ENCODE measurements at places on chromosomes 16 and 17. TPM values are rescaled to one million over a fixed set of nuclear protein-coding genes. Genes with fewer than 3 reads are reported as not detected.

CD300H gene
- total RNA-seq, result not detected

CCDC92B gene
- total RNA-seq, result 0.25 TPM

HLF gene
- total RNA-seq, result 14.7 TPM

FBXL19 gene
- total RNA-seq, result 21.4 TPM

C17orf67 gene
- 2.7 TPM for total RNA-seq

SOST gene
- total RNA-seq, result not detected

ANKRD40CL gene
- not detected for total RNA-seq

DNA sequence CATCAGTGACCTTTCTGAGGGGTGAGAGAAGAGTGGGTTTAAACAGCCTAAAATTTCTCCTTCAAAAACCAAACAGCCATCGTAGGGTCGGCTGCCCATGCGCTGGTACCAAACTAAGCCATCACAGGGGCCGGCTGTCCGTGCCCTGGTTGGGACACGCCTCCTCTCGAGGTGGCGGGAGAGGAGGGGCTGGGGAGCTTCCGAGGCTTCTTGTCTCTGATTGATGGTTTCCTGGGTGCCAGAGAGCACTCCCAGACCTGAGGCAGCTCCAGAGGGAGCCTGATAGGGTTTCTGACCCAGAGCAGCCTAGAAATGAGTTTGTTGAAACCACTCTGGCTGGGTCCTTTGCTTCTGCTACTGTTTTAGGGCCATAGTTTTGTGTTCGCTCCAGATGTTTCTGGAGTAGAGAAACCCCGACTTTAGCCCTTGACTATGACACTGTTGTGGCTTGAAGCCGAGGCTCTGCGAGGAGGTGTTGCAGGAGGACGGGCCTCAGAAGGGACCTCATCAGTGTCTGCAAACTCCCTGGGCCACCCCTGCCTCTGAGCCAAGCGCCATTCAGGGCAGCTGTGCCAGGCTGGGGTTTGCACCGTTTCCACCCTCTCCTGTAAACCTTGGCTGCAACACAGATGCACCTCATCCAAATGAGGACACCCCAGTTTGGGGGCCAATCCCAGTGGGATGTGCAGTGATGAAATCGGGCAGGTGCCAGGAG, 6.2 kb downstream of the ZNF276 start:
- no peak overlapping the region for H3K4me3 ChIP-seq
- peaks cover 68% of the 10 kb centered on the region for H3K36me3 ChIP-seq
- no peaks in the 10 kb centered on the region for H3K27me3 ChIP-seq
- H3K27ac ChIP-seq, result no peak overlapping the region
- H3K4me1 ChIP-seq, result peaks cover 20% of the 10 kb centered on the region

DNA sequence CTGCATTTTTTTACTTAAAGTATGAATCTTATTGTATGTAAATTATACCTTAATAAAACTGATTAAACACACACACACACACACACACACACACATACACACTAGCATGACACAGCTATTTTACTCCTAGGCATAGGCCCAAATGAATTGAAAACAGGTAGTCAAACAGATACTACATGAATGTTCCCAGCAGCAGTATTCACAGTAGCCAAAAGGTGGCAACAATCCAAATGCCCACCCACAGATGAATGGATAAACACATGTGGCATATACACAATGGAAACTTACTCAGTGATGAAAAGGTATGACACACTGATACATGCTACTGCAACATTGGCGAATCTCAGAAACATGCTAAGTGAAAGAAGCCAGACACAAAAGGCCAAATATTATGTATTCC, 223.5 kb downstream of the CYB561 start:
- no peaks in the 10 kb centered on the region for H3K36me3 ChIP-seq
- H3K4me1 ChIP-seq, result no peaks in the 10 kb centered on the region
- DNase-seq, result no peak
- no peak overlapping the region for H3K4me3 ChIP-seq

DNA sequence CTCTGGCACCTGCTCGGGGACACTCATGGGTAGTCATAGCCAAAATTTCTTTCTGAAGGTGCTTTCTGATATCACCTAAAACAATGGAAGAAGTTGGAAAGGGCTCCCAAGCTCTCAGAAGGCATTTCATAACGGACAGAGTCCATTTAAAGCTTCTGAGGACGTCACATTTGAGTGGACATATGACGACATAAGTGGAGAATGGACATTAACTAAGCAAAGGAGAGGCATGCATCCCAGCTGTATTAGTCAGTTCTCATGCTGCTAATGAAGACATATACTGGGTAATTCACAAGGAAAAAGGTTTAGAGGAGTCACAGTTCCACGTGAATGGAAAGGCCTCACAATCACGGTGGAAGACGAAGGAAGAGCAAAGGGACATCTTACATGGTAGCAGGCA, 260.2 kb upstream of the DYNLRB2 start:
- H3K27me3 ChIP-seq, result no peaks in the 10 kb centered on the region
- no peak overlapping the region for H3K27ac ChIP-seq
- no peaks in the 10 kb centered on the region for H3K4me1 ChIP-seq

DNA sequence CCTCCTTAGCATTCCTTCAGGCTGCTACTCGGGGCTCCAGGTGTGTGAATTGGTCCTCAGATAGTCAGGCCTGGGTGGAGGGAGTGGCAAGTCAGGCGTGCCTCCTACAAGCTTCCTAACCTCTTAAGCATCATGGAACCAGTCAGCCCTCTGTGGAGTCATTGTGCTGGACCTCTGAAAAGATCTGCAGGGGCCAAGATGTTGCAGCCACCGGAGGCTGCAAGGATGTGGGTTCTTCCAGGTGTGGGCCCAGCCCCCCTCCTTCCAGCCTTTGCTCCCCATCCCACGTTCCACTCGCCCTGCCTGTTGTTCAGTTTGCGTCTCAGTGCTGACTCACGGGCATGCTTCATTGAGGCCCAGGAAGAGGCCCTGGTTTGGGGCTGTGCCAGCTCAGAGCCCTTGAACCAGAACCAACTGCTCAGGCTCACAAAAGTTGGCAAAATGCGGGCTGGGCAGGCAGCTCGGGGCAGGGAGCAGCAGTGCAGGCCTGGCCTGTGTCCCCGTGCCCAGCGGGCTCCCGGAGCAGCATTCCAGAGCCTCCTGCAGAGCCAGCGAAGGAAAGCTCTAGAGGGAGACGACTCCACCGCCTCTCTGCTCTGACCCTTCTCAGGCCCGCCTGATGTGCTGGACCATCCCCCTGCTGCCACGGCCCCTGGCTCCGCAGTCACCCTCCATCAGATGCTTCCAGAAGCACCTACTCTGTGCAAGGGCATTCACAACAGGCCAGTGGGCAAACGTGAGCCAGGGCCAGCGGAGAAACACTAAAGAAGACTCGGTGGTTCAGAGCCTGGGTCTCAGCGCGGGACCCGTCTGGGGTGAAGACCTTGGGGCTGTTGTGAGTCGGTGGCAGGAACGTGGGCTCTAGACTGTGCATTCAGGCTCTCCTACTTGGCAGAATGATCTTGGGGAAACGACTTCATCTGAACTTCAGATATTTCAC, 7.5 kb downstream of the LDHD start:
- no peaks in the 10 kb centered on the region for H3K36me3 ChIP-seq
- DNase-seq, result peak; percentile 92
- peaks cover 74% of the 10 kb centered on the region for H3K4me1 ChIP-seq
- H3K4me3 ChIP-seq, result no peak overlapping the region
- no peaks in the 10 kb centered on the region for H3K27me3 ChIP-seq

- no peak for DNase-seq
- no peaks in the 10 kb centered on the region for H3K4me1 ChIP-seq
- H3K36me3 ChIP-seq, result no peaks in the 10 kb centered on the region
- H3K27ac ChIP-seq, result no peak overlapping the region
- no peak overlapping the region for H3K4me3 ChIP-seq
Observed at GRCh38 chr17:79179334-79179733, 104.7 kb downstream of the ENGASE start.

DNA sequence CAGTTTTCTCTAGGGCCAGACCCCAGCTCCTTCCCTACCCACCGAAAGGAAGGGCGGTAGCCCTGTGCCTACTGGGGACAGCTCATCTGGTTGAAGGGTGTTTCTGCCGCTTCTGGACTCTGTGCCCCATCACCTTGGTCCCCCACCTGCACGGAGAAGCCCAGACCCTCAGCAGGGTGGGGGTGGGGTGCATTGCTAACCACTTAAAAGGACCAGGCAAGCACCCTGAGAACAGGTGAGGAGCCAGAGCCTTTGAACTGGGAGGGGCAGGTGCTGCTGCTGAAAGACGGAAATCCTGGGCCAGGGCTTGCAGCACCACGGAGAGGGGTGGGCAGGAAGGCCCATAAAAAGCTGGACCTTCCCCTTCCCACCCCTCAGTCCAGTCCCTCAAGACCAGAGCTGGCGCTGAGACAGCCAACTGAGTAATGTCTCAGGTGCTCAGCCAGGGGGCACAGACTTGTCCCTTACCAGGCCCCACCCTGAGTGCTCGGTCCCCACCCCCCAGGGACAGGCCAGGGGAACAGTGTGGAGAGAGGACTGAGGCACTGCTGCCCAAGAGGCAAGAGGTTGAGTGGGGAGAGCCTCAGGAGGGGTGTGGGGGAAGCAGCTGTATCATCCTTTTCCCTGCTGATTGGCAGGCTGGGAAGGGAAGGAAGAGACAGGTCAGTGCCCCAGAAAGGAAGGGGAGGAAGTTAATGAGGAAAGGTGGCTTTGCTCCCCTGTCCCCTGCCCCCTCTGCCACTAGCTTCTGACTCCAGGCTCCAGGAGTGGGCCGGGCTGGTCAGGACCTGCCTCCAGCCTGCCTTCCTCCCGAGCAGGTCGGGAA, 10.9 kb upstream of the SP2 start:
- no peaks in the 10 kb centered on the region for H3K36me3 ChIP-seq
- no peak overlapping the region for H3K27ac ChIP-seq
- no peak overlapping the region for H3K4me3 ChIP-seq
- H3K4me1 ChIP-seq, result peaks cover 34% of the 10 kb centered on the region

DNA sequence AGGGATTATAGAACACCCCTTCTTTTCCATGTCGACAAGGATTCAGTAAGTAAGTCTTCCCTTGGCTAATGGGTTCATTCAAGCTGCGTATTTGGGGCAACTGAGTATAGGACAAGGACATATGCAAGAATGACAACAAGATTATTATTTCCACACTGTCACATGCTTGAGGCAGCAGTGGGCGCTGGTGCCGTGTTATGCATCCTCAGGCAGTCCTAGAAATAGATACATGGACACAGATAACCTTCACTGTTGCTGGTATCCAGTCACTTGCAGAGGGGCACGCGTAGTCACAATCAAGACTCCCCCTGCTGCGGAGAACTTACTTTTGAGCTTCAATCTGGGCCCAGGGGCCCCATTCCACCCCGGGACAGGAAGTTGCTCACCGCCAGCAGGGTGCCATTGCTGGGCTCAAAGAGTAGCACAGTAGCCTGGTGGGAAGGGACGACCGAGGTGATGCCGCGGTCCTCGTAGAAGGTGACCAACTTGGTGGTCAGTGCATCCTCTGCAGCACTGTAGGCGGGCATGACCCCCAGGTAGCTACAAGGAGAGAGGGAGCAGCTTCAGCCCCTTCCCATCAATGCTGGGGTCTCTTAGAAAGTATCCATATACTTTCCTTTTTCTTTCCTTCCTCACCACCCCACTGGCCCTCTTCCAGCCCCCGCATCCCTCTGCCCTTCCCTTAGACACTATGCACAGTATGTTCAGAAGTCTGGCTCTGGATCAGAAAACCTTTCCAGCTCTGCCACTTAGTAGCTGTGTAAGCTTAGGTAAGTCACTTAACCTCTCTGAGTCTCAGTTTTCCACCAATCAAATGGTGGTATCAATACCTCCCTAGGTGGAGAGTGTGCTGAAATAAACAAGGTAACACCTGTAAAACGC, 804 bp downstream of the CRYM start:
- H3K4me1 ChIP-seq, result peaks cover 12% of the 10 kb centered on the region
- H3K4me3 ChIP-seq, result peak overlapping the region; percentile 44
- DNase-seq, result no peak
- H3K36me3 ChIP-seq, result no peaks in the 10 kb centered on the region
- peak overlapping the region; percentile 43 for H3K27ac ChIP-seq

DNA sequence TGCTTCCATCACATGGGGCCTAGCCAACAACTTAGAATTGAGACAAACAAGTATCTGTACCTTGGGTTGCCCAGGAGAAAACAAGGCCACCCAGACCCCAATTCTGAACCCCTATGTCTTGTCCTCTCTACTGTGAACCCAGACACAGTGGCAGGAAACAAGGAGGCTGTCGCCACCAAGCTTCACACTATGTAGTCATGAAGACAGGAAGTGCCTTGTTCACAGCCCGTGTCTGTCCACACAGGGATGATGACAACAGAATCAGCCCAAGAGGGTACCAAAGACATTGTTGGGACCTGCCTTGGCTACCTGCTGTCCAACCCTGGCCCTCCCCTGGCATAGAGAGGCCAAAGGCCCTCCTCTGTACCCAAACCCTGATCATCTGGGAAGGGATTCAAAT, 84.8 kb downstream of the CDYL2 start:
- no peaks in the 10 kb centered on the region for H3K27me3 ChIP-seq
- H3K4me1 ChIP-seq, result peaks cover 5% of the 10 kb centered on the region
- no peaks in the 10 kb centered on the region for H3K36me3 ChIP-seq

DNA sequence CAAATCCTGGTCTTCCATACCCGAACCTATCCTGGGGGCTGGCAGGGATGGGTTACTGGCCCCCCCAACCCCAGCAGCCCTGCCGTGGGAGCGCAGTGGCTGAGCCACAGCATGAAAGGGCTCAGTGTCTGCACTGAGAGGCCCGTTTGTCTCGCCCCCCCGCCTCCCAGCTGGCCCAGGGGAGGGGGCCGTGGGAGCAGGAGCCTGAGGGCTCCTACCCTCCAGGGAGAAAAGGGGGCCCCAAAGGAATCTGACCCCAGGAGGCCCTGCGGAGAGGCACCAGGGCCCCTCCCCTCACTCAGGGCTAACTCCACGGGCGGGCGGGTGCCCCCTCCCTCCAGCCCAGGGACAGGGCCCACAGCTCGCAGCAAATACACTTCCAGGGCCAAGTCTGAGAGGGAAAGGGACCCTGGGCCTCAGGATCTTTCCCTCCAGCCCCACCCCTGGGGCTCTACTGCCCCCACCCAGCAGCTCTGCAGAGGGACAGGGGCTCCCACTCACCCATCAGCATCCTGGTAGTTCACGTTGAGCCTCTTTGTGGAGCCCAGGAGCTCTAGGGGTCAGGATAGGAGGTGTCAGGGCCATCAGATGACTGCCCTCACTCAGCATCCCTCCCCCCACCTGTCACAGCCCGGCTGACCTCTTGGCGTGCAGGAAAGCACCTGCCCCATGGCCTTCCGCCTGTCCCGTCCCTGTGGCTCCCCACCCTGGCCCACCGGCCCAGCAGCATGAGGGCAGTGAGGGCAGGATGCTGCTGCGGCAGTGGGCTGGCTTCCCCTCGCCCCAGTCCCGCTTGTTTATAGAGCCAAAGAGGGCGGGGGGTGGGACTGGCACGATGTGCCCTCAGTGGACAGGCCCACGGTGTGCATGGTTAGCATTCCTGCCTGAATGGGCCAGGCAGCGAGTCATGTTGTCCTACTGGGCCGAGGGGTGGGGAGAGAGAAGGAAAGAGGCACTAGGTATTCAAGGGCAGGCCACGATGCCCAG, 7.3 kb downstream of the CASKIN2 start:
- no peak overlapping the region for H3K4me3 ChIP-seq
- H3K27ac ChIP-seq, result peak overlapping the region; percentile 50
- no peaks in the 10 kb centered on the region for H3K27me3 ChIP-seq
- H3K4me1 ChIP-seq, result peaks cover 42% of the 10 kb centered on the region
